ENCODE measurements at places on chromosomes 16 and 17.

GRCh38 chr16:80903616-80904015, 99.2 kb upstream of the CDYL2 start:
- DNase-seq, result no peak

- DNase-seq, result no peak
These were observed 144.8 kb upstream of the RPH3AL start for GRCh38 chr17:497241-498034.

GRCh38 chr17:61009663-61010062, 332.0 kb downstream of the BCAS3 start:
- DNase-seq, result no peak

GRCh38 chr16:4071686-4072561, 44.3 kb downstream of the ADCY9 start:
- no peak for DNase-seq

- DNase-seq, result peak; percentile 91
These were observed 405 bp upstream of the CBLN1 start for GRCh38 chr16:49281843-49282642.

All from transverse colon (tissue), 4 donors.